ENCODE measurements at places on chromosomes 6 and 20.
A peak's percentile ranks its signal among the peaks of the same experiment; 100 is the strongest.

DNA sequence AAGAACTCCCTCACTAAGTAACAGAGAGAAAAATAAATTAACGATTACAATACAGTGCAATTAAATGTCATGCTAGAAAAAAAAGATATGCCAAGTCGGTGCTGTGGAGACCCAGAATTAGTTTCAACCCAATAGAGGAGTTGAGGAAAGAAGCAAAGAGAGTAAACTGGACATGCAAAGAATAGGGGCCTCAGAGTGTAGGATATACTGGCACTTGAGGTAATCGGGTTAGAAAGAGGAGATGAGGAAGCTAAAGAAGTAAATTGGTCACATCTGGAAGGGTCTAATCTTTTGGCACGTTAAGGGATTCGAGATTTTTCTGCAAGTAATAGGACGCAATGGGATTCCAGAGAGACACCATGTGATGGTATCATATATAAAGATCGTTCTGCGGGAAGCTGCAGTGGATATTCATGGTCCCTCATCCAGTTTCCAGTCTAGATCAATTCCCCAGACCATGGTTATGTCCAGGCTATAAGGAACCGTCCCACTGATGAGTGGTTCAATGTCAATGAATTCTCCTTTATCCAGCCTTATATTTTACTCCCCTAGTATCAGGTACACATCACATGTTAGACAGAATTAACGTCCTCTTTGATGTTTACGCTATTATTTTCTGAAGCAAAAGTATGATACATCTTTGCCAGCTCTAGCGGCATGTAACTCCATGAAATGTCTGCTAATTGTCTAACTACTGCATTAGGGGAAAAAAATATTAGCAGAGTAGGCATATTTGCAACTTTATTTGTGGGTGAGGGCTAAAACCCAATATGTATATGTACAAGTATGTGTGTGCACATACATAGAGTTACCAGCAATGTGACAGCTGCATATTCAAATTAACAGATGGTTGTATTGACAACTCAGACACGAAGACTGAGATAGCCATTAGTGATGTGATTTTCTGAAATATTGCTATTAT lies 1.1 kb upstream of the TBC1D32 start:
- no peak for DNase-seq

- DNase-seq = no peak
Measured at GRCh38 chr6:68632734-68633133, 2.3 kb upstream of the ADGRB3 start.

GRCh38 chr6:97689078-97689754 lies 406.2 kb upstream of the MMS22L start:
- no peak for DNase-seq

DNA sequence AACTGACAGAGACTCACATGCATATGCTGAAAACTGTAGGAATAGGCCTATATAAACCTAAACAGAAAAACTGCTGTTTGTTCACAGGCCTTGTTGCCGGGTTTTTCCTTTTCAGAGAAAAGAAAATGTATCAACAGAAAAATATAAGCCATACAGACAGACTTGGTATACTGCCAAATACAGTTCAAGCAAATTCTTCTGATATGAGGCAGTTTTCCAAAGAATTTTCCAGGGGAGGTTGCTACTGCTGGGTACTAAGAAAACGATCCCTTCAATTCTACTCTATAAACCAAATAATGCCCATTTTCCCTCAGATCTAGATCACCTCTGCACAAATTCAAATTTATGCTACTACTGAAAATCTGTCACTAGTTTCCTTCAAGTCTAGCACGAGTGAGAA lies 59.4 kb downstream of the ME1 start:
- DNase-seq = no peak

- no peak for DNase-seq
Measured at GRCh38 chr20:38302786-38303185, 1.2 kb upstream of the BPI start.

DNA sequence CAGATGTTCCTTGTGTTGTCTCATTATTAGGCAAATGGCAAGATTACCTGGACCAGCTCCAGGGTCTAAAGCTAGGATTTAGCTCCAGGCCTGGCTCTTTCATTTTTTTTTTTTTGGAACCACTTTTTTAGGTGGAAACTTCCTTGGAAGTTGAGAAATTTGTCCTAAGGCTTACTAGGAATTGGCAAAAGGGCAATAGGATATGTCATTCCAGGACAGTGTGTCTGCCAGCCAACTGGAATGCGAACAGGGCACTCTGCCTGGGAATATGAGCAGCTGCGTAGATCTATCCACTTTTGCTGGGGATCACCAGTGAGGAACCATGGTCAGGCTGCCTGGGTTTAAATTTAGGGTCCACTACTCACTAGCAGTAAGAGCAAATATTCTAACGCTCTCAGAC lies 304.0 kb downstream of the TSHZ2 start:
- no peak for DNase-seq

DNA sequence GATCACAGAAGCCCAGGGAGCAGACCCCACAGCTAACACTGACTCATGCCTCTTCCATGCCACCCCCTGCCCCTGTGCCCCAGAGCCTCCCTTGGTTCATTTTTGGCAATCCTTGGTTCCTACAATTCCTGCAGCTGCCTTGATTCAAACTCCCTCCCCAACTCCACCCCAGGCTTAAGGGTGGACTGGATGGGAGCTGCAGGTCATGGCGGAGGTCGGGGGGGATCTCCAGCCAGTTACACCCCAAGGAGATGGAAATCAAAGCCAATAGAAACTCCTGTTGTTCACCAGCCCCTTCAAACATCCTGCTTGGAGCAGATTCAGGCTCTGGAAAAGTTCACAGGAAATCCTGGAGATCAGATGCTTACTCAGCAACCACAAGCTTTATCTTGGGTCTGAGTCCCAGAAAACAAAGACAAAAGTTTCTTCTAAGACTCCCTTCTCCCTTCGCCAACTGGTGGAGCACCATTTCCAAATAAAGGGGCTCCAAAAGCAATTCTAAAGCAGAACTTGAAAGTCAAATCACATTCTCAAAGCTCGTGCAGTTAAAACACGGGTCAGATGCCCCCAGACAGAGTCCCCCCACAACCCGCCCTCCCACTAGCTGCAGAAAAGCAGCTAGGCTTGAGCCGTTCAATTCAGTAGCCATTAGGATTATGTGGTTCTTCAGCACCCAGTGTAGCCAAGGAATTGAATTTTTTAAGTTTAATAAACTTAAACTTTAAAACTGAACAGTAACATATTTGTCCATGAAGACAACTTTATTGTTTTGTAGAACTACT lies 149.5 kb downstream of the ANKRD60 start:
- no peak for DNase-seq

GRCh38 chr6:5411414-5411813 lies 150.1 kb downstream of the FARS2 start:
- DNase-seq = no peak

DNA sequence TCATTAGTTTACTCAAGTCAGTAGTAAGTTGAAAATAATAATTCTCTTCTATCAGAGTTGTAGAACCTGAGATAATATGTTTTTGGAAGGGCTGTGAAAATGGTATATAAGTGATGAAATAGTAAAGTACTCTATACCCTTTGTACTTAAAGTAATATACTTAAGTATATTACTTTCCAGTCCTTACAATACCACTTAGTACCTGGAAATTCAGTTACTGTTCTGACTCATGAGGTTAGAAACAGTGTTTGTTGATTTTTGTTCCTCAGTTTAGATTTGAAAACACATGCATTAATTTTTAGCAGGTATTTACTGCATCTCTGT lies 10.1 kb downstream of the TULP4 start:
- no peak for DNase-seq

GRCh38 chr6:45200510-45200909 lies 127.6 kb upstream of the RUNX2 start:
- no peak for DNase-seq

- no peak for DNase-seq
Measured at GRCh38 chr6:22099923-22100322, 196.9 kb downstream of the PRL start.

DNA sequence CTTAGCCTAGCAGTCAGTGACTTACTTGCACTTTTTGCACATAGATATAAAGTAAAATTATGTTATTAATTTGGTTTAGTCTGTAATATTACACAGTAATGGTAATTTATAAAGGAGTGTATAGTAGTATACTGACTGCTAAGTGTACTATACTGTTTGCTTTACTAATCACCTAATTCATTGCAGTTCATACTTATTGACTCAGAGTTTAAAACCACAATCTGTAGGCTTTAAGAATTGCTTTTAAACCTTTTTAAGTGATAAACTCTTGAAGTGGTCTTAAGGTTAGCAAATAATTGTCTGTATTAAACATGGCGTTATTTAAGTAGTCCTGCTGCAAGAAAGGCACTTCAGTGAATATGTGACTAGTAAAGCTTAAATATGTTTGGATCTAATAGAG lies 151.5 kb downstream of the QKI start:
- no peak for DNase-seq

GRCh38 chr6:149229096-149229495 lies 88.4 kb upstream of the TAB2 start:
- DNase-seq = no peak

GRCh38 chr20:38218566-38218885 lies 42.0 kb downstream of the KIAA1755 start:
- no peak for DNase-seq

DNA sequence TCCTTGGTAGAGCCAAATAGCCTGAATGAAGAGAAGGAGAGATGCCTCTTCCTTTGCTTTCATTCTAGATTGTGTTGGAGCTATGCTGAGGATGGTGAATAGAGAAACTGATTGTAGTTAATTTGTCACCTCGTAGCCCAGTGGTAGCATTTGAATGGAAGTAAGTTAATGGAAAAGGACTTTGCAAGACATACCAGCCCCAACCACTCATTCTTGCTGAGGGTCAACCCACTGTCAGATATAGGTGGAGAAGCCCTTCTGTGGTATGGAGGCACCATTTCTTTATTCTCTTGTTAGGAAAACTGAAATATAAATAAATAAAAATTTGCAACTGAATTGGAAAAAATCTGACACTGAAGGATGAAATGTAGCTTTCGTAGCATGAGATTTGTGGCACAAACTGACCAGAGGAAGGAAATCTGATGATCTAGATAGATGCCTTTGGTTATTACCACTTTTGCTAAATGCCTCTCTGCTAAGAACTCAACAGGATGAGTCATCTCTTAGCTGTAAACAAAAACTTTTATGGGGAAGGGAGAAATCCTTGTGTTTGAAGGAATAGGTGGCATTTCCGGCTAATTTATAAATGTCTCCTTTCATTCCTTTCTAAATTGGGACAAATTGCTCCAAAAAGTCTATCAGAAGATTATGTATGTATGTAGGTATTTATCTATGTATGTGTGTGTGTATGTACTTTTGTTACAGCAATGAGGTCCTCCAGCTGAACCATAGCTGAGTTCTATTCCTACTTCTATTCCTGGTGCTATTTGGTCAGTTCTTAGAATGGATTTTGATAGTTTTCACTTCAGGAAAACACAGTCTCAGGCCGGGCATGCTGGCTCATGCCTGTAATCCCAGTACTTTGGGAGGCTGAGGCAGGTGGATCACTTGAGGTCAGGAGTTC lies 76.5 kb upstream of the SUPT3H start:
- DNase-seq = no peak

GRCh38 chr20:13778827-13779226 lies 5.9 kb downstream of the ESF1 start:
- no peak for DNase-seq

- DNase-seq = peak; percentile 51
Measured at GRCh38 chr6:44338228-44339122, 4.0 kb upstream of the SPATS1 start.

- no peak for DNase-seq
Measured at GRCh38 chr6:114430534-114431124, 87.8 kb upstream of the HS3ST5 start.

DNA sequence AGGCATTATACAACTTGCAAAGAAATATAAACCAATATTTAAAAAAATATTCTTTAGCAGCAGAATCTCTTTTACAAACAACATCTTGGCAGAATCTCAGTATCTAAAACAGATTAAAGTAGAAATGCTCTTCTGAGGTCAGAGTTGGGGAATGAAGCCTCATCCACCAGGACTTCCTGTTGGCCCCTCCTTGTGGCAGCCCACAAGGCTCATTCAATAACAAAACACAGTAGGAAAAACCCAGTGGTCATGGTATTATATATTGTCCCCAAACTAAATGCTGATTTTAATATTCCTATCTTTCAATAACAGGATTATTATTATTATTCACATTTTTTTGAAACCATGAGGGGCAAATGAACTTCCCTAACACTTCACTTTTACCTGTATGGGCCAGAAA lies 368.6 kb downstream of the BTBD9 start:
- no peak for DNase-seq

- DNase-seq = no peak
Measured at GRCh38 chr6:158205169-158205944, 37.2 kb downstream of the GTF2H5 start.

- DNase-seq = no peak
Measured at GRCh38 chr20:35010405-35011192, 54.9 kb downstream of the MYH7B start.

GRCh38 chr20:20362774-20363433 lies 5.0 kb upstream of the INSM1 start:
- no peak for DNase-seq

DNA sequence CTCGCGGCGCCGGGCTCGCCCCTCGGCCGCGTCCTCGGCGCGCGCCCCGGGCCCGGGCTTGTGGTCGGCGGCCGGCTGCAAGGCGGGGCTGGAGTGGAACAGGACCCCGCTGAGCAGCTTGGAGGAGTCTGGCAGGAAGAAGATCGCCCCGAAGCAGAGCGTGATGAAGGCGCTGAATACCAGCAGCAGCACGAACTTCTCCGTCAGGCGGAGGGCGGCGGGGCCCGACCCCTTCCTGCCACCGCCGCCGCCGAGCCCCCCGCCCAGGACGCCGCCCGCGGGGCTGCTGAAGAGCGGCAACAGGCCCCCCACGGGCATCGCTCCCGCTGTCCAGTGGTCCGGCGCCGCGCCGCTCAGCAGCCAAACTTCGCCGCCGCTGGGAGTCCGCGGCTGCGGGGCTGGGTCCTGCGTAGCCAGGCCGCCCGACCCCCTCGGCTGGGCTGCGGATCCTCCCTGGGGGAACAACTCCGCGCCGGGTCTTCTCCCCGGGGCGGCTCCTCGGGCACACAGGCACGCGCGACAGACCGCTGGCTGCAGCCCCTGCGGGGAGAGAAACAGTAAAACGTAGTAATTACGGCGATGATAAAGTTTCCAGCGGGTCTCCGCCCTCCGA lies 707 bp downstream of the MAN1A1 start:
- peak; percentile 3 for DNase-seq

DNA sequence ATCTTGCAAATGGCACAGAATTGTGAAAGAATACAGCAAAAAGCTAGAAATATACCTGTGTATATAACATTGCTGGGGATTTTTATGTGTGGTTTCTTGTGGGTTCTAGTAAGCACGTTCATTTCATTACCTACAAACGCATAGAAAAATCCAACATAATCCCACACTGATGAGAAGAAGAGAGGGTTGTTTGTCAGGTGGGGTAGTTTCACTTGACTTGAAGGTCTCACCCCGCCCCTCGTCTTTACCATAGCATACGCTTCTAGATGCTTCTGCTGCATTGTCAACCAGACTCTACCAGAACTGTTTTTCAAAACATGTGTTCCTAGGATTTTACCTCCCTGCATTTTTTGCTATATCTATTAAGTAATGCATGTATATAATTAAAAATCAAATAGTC lies 284.1 kb upstream of the TAB2 start:
- DNase-seq = no peak
